Thymus (tissue), 14 donors: ENCODE measurements at places on chromosomes 12 and 14.

GRCh38 chr14:35261774-35262173, 30.4 kb upstream of the PSMA6 start:
- DNase-seq: peak; percentile 26

GRCh38 chr14:106837870-106838269, 1311.5 kb downstream of the TMEM121 start:
- no peak for DNase-seq

DNA sequence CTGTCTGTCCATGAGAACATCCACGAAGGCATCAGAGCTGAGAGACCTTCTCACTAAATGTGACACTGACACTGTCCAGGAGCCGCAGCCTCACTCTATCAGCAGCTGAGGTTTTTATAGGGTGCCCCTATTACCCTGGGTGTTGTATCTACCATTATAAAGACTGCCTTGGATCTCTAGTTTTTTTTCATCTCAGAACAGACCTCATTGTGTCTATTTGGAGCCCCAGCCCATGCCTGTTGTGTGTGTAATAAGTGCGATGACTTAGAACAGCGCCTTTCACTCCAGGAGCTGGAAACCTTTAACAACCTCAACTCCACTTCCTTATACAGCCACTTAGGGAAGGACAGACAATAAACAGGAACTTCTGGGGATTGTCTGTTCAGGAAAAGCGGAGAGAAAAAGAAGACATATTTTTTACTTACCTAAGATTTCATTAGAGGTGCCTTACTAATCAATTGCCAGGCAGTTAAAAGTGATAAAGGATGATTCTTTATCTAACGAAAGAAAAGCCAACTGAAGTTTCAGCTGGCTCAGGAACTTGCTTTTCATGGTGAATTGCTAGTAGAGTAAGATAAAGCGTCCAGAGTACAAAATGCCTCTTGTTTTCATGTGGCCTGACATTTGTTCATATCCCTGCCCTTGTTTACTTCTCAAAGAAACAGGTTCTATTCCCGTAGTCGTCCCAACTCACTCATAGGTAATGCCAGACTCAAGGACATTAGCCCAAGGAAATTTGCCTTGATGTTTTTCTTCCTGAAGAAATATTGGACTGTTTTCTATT, 420.6 kb downstream of the RAD51B start:
- DNase-seq: no peak

GRCh38 chr12:50728417-50728816, 35.5 kb upstream of the ATF1 start:
- no peak for DNase-seq

DNA sequence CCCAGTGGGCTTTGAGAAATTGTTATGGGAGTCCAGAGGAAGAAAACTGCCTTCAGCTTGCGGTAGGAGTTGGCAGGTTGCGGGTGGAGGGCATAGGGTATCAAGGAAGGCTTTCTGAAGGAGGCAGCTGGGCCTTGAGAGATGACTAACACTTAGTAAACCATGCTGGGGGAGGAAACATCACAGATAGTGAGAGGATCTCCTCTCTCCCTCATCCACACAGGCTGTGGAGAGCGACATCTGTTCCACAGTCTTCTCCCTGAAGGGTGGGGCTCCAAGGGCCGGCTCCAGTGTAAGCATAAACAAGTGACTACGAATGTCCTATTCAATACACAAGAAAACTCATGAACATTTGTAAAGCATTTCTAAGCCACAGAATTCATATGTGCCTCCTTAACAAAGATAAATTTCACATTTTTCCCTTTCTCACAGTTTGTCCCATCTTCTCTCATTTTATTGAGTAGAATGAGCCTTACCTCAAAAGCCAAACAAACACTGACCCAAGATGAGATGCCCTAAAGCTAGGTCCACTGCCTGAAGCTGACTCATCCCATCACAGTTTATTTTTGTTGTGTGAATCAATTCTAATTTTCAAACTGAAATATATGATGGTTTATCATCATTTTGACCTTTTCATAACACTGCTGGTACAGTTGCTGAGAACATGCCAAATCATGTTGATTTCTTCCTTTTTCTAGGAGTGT, 227.9 kb downstream of the SLC25A21 start:
- DNase-seq: no peak

DNA sequence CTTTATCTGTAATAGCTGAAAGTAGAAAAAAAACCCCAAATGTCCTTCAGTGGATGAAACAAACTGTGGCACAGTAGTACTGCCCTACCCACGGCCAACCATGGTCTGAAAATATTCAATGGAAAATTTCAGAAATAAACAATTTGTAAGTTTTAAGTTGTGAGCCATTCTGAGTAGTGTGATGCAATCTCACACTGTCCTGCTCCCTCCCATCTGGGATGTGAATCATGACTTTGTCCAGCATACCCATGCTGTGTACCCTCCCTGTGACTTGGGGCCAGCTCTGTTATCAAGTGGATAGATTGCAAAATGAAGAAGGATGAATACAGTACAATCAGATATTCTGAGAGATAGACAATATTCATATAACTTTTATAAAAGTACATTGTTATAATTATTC, 106.2 kb downstream of the SMOC1 start:
- DNase-seq: no peak

DNA sequence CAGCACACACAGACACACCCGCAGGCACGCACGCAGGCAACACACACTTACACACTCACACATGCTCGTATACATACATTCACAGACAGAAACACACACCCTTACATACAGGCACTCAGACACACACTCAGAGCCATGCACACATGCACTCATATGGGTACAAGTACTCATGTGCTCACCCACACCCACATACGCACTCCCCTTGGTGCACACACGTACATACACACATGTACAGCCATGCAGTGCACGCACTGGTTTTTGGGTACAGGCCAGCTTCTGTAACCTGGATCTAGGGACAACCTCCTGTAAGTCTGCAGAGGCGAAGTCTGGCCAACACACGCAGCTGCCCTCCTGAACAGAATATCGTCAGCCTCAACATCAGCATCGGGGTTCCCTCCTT, 221.3 kb upstream of the RTL1 start:
- DNase-seq: no peak

DNA sequence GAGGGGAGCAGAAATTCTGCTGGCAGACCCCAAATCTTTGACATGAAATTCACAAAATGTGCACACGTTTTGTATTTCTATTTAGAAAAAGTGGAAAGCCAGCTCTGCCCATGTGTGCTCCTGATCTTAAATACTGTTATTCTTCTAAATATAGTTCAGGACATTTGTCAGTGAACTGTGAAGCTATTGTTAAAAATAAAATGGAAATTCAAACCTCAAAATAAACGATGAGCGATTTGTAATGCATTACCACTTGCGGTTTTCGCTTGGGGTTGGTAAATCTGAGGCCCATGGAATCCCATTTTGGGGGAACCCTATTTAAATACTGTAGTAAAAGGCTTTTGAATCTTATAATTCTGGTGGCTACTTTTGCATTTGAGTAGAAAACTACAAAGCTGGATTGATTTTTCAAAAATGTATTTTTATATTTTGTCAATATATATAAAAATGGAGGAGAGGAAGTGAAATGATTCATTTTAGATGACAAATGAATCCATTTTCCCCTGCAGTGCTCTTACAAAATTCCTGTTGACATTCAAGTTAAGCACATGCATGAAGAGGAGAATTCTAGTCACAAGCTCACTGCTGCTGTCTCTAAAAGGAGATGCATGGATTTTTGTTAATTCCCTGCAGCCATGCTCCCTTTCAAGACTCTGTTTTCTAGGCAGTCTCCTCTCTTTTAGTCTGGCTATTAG, 47.1 kb downstream of the FLRT2 start:
- DNase-seq: no peak

- DNase-seq: no peak
Measured at GRCh38 chr14:81662570-81663197, 129.0 kb upstream of the SEL1L start.

GRCh38 chr14:74945261-74945851, 10.0 kb downstream of the PGF start:
- no peak for DNase-seq

- no peak for DNase-seq
Measured at GRCh38 chr14:21087294-21088091, 11.0 kb downstream of the ZNF219 start.

GRCh38 chr12:50151047-50151687, 16.0 kb downstream of the CERS5 start:
- no peak for DNase-seq

GRCh38 chr12:54413284-54414190, 5.5 kb downstream of the ITGA5 start:
- peak; percentile 91 for DNase-seq

DNA sequence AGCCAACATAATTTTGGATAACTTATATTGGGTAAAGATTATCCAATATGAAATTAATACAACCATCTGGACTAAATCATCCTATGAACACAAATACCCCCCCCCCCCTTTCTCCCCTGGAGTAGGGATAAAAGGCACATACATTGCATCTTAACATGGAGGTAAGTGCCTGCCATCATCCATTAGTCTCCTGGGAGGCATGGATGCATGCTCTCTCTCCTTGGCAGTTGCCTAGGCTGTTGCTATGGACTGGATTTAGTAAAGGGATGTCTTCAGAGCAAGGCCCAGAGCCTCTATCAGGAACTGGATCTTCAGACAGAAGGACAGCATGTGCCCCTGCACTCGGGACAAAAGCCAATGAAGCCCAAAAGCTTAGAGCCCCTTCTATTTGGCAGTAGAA, 40.6 kb downstream of the SMOC1 start:
- no peak for DNase-seq

GRCh38 chr12:19234171-19234704, 104.7 kb downstream of the PLEKHA5 start:
- DNase-seq: no peak

GRCh38 chr12:69459477-69459876, 10.7 kb upstream of the FRS2 start:
- no peak for DNase-seq

DNA sequence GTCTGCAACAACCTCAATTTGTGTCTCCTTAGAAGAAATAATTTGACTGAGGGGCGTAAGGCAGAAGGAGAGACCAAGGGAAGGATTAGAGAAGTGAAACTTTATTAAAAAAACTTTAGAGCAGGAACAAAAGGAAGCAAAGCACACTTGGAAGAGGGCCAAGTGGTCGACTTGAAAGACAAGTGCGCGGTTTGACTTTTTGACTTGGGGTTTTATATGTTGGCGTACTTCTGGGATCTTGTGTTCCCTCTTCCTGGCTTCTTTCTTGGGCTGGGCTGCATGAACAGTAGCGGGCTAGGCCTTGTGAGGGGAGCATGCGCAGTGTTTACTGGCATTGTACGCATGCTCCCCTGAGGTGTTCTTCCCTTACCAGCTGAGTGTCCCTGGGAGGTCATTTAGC, 369.3 kb upstream of the DCN start:
- DNase-seq: no peak

- no peak for DNase-seq
Measured at GRCh38 chr12:59119676-59120075, 199.4 kb upstream of the LRIG3 start.

DNA sequence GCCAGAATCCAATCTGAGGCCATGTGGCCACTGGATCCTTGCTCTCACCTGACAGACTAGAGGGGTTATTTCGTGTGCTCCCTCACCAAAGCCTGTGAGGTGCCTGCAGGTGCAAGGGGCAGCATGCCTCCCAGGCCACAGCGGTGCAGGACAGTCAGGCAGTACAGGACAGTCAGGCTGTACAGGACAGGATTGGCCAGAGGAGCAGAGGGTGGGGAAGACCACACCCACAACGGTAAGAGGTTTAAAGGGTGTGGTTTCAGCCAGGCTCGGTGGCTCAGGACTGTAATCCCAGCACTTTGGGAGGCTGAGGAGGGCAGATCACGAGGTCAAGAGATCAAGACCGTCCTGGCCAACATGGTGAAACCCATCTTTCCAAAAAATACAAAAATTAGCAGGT, 3.1 kb upstream of the BRF1 start:
- DNase-seq: no peak

DNA sequence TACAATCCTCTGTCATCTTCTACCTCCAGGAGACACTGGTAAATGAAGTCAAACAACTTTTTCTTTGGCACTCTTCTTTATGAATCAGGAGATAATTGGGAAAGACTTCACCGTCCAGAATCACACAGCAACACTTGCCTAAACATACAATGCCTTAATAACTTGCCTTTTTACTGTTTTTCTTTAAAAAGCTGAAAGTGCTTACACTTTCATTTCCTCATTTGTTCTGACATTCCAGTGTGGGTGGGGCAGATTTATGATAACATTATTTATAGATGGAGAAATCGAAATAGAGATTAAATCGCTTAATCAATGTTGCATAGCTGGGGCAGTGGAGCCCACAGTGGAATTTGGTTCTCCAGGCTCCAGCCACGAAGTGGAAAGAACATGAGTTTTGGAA, 2.8 kb upstream of the FRS2 start:
- no peak for DNase-seq

- no peak for DNase-seq
Measured at GRCh38 chr12:12331896-12332295, 18.1 kb downstream of the MANSC1 start.

DNA sequence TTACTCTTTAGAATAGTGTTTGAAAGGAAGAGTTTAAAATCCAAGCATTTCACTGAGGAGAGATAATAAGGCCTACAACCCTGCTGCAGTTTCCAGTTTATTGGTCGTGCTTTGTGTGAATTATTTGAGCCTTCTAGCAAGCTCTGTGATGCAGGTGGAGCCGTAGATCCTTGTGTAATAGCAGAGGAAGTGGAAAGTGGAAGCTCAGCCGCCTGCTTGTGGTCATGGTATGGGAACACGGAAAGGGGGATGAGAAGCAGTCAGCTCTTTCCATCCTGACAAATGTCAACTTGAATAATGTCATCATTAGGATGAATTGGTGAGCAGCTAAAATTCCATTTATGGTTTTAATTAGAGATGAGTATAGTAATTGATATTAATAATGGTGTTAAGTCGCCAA, 29.1 kb downstream of the SYNE2 start:
- DNase-seq: no peak

- no peak for DNase-seq
Measured at GRCh38 chr14:56310643-56311042, 192.4 kb downstream of the PELI2 start.
